ENCODE measurements at places on chromosomes 3 and 15.

DNA sequence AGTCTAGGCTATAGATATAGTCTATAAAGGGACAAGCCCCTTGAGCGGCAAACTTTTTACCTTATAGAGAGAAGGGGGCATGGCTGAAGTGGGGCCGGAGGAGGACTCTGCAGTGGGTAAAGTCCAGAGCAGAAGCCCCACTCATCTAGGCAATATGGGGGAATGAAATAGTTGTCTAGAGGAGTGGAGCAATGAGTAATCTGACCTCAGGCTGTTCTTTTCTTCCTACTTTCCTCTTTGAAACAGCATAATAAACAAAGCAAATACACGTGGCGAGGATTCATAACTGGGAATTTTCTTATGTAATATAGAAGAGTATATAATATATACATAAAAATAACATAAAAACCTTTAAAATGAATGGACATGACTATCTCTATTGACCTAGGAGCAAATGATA is 546.4 kb upstream of the ZNF385D start:
- DNase-seq: no peak

- no peak for DNase-seq
Measured at GRCh38 chr3:126019683-126020082, 50.7 kb downstream of the ROPN1B start.

GRCh38 chr3:189869165-189869564 is 238.0 kb downstream of the TP63 start:
- no peak for DNase-seq

GRCh38 chr3:80434366-80434765 is 666.6 kb upstream of the ROBO1 start:
- DNase-seq: no peak

DNA sequence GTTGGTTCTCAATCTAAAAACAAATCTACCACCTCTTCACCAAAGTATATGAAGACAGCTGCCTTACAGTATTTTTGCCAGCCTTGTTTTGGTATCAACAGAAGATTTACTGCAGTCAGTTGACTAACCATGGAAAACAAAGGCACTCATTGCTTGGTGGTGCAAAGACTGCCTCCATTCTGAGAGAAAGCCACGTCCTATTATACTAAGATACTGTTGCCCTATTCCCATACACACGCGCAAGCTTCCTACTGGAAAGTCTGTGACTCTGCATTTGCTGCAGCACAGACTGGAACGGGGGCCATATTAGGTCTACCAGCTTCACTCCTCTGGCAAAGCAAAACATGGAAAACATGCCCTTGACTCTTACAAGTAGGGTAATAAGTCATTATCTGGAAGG is 18.0 kb downstream of the MTMR10 start:
- DNase-seq: no peak

DNA sequence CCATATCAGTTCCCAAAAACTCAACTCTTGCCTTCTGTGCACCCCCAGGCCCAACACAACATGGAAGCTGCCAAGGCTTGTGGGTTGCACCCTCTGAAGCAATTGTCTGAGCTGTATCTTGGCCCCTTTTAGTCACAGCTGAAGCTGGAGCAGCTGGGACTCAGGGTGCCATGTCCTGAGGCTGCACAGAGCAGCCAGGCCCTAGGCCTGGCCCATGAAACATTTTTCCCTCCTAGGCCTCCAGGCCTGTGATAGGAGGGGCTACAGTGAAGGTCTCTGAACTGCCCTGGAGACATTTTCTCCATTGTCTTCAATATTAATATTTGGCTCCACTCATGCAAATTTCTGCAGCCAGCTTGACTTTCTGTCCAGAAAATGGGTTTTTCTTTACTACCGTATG is 8.1 kb upstream of the MYLK start:
- DNase-seq: no peak

- no peak for DNase-seq
Measured at GRCh38 chr3:99250821-99251355, 349.4 kb upstream of the DCBLD2 start.

DNA sequence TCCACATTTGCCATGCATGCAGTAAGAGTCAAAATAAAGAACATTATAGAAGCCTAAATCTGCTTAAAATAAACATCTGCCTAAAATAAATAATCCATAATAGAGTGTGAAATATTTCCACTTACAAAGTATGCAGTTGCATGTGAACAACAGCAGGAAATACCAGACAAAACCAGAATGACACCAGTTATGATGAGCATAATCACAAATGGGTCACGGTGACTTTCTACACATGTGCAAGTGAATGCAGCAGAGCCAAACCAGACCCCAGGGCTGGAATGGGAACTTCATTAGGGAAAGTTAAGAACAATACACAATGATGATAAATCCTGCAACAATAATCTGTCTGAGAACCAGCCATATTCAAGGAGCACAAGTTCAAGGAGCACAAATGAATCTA is 615.5 kb downstream of the ROBO2 start:
- DNase-seq: no peak

DNA sequence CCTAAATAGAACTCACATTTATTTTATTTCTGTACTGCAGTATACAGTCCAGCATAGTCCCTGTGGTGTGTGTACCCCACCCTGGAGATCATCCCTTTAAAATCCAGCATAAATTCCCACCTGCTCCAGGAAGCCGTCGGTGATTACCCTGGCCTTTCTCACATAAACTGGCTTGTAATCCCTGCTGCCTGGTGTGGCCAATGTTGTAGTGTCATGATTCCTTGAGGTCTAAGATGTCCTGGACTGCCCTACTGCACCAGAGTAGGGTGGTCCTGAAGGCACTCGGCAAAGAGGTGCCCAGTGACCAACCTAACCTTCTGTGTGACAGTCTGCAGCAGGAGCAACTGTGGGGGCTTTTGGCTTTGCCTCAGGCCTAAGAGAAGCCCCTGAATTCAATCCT is 58.9 kb downstream of the ITGA11 start:
- DNase-seq: no peak

DNA sequence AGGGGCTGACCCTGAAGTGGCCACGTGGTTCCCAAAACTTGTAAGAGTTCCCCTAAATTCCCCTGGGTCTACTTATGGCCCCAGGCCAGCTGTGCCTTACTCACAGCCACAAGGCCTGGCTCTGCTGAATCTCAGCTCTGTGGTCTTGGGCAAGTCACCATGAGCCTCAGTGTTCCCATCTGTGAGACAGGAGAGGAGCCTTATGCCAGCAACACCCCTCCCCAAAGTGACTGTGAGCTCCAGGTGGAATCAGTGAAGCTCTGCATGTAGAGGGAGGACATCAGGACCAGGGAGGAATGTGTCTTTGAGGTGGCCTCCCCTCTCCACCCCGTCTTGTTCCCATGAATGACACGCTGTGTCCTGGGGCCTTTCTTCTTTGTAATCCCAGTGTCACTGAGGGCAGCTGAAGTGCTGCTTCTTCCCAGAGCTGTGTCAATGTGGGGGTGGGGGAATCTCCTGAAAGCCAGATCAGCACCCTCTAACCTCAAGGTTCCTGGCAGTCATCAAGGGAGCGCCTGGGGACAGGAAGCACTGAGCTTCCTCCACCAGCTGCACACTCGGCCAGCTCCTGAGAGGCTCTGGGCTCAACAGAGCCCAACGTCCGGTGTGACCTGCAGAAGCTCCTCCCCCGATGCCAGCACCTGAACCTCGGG is 258.9 kb downstream of the UACA start:
- DNase-seq: no peak

DNA sequence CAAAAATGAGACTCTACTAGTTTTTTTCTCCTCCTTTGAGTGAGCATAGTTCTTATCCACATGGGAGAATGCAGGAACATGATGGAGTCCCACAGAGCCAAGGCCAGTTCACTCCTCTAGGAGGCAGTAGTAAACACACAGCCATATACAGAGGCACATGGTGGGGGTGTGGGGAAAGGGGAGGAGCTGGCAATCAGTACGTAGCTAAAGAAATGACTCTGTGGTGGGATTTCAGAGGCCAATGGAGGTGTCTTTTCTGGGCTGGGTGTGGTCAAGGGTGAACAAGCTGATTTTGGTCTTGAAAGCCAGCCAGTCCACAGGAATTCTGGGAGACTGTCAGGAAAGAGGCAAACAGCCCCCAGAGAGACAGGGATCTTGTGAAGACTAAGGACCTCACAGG is 6.6 kb upstream of the RAB11A start:
- peak; percentile 75 for DNase-seq

DNA sequence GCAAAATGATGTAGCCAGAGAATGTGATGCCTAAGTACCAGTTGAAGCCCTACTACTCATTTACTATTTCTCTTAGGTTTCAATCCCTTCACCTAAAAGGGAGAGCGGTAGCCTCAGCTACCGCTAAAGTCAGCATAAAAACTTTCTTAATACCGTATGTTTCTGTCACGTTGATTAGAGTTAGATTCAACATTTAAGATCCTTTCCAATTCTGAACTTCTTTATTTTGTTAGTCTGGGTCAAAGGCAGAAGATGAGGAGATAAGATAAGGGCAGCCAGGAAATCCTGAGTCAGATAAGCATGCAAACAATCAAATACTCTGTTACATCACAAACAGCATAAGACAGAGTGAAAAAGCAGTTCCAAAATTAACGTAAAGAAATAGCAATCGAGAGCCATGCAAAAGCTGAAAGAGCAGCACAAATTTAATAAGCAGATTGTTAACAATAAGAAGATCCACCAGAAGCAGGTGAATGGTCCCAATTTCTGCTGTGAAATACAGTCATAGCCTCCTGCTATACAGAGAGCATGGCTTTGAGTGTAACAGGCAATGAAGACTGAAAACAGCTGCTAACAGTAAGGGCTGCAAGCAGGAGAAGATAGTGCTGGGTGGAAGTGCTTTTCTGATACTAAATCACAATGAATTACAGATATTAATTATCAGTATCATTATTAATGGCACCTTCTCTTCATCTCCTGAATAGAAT is 3.0 kb downstream of the TMEM207 start:
- DNase-seq: no peak

- DNase-seq: no peak
Measured at GRCh38 chr3:180420016-180420415, 181.9 kb upstream of the TTC14 start.

DNA sequence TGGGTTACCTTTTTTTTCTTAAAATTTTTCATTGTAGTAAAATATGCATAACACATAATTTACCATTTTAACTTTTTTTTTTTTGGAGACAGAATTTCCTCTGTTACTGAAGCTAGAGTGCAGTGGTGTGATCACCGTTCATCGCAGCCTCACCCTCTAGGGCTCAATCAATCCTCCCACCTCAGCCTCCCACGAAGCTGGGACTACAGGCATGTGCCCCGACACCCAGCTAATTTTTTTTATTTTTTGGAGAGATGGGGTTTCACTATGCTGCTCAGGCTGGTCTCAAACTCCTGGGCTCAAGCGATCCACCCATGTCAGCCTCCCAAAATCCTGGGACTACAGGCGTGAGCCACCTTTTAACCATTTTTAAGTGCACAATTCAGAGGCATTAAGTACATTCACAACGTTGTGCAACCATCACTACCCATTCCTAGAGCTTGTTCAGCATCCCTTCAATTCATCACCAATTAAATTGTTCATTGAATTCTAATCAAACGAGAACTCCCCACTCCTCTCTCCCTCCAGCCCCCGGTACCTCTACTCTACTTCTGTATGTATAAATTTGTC is 44.6 kb downstream of the BHLHE40 start:
- DNase-seq: no peak

Data from SHP77 (cell line).